Activated CD8-positive, alpha-beta memory T cell treated with anti-CD3 and anti-CD28 coated beads for 48 hours (primary cell): ENCODE measurements at places on chromosomes 4 and X.

- no peak for DNase-seq
Measured at GRCh38 chr4:3107691-3108121, 33.2 kb downstream of the HTT start.

DNA sequence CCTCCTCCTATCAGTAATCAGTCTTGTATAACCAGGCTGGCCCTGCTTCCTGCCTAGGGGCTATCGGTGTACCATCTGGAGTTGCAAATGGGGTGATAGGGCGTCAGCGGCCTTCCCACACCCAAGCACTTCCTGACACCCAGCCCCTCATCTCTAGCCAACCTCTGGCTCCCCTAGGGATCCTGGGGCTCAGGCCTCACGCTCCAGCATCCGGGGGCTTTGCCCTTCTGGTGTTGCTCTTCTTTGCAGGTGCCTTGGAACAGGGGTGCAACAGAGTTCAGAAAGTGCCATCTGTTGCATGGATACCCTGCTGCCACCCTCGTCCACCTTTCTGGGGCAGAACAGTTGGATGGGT lies 4.1 kb downstream of the IL9R start:
- no peak for DNase-seq

- no peak for DNase-seq
Measured at GRCh38 chrX:45747905-45748304, 547.2 kb upstream of the DIPK2B start.

GRCh38 chr4:101420661-101421060 lies 73.3 kb upstream of the PPP3CA start:
- DNase-seq = no peak

DNA sequence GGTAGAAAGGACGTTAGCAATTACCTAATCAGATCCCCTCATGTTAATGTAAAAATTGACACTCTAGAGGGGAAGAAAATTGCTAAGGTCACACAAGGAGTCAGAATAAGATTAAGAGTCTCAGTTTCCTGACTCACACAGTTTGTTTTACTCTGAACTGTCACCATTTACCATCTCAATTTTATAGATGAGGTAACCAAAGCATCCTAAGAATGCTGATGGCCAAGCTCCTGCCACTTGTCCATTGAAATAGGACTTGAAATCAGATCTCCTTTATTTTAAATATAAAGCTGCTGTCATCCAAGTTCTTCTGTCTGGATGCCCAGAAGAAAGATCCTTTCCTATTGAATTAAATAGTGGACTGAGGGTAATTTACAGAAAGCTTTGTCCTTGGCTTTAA lies 114.8 kb upstream of the VAMP7 start:
- DNase-seq = no peak

- DNase-seq = no peak
Measured at GRCh38 chrX:49977319-49978090, 55.1 kb downstream of the CLCN5 start.

- DNase-seq = no peak
Measured at GRCh38 chr4:106318511-106318910, 2.2 kb downstream of the AIMP1 start.
